ENCODE measurements at places on chromosomes 16 and 17. TPM values are rescaled to one million over a fixed set of nuclear protein-coding genes. Genes with fewer than 3 reads are reported as not detected.

GRCh38 chr17:30220414-30220813, 15.1 kb downstream of the SLC6A4 start:
- no peak for DNase-seq

- DNase-seq = peak; percentile 89
Measured at GRCh38 chr17:29931231-29931932, 1.4 kb upstream of the SSH2 start.

DNA sequence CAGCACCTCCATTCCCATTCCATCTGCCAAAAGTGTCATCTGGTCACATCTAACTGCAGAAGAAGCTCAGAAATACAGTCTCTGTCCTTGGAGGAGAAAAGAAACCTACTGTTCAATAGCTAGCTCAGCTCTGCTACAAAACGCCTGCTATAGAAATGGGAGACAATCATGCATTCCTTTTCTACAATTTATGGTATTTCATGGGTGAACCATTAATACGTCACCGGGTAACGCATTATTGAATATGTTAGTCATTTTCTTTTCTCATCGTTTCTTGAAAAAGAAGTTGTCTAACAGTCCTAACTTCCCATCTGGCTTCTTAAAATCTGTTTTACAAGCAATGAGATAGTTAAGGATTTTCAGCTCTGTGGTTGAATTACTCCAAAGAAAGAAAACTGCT, 496.7 kb upstream of the RBFOX1 start:
- DNase-seq = no peak

DNA sequence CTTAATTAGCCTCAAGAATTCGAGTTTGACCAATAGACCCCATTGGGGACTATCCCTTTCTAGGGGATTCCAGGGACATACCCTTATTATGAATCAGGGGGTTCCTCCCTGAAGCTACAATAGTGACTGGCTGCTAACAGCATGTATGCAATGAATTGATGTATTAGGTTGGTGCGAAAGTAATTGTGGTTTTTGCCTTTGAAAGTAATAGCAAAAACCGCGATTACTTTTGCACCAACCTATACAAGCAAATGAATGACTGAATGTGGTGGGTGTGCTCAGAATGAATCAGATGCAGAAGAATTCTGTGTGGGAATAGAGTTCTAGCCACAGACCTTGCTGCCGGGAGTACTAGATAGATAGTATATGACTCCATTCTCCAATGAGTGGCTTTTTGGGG, 76.7 kb downstream of the HLF start:
- DNase-seq = no peak

DNA sequence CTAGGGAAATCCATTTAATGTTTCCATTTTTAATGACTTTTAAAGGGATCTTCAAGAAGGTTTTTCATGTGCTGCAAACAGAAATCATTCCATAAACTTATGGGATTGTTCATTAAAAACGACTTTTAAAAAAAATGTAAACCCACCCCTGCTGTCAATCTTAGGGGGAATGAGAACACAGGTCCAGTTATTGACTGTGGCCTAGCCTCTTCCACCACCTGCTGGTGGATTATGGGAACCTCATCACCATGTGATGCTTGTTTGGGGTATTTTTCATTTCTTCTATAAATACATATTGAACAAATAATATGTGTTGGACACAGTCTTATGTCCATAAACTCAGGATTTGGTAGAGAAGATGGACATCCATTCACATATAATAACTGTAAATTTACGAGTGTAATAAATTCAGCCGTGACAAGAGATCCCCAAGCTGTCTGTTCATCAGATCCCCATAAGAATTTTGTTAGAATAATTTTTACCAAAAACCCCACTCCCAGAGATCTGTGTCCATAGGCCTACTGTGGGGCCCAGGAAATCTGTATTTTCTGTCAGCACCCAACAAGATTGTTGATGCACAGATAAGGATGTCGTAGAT, 42.0 kb upstream of the TMC5 start:
- peak; percentile 52 for DNase-seq

DNA sequence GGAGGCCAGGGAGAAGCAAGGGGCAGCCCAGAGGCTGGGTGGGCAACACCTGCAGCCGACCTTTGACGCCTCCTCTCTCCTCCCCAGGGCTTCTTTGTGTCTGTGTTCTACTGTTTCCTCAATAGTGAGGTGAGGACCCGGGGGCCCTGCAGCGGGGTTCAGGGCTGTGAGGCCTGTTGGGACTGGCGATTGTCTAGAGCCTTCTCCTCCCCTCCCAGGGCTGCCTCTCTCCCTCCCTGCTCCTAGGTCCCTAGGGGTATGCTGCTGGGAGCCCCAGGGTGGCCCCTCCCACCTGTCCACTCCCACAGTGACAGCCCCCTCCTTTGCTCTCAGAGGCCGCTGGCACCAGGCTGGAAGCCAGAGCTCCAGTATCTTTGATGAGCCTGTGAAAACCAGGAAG, 10.8 kb upstream of the SPPL2C start:
- no peak for DNase-seq

- no peak for DNase-seq
Measured at GRCh38 chr17:80850817-80851216, 140.8 kb upstream of the CHMP6 start.

DNA sequence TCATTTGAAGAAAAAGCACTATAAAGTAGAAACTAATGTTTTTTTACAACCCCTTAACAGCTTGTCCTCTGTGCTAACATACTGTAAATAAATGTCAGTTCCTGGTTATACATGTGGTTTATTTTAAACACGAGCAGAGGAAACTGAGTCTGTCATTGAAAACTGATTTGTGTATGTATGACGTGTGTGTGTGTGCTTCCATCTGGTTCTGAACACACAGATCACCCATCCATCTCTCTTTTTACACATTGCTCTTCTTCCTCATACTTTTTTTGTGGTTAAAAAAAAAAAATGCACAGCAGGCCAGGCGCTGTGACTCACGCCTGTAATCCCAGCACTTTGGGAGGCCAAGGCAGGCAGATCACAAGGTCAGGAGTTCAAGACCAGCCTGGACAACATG, 49.5 kb downstream of the ZNF423 start:
- no peak for DNase-seq

DNA sequence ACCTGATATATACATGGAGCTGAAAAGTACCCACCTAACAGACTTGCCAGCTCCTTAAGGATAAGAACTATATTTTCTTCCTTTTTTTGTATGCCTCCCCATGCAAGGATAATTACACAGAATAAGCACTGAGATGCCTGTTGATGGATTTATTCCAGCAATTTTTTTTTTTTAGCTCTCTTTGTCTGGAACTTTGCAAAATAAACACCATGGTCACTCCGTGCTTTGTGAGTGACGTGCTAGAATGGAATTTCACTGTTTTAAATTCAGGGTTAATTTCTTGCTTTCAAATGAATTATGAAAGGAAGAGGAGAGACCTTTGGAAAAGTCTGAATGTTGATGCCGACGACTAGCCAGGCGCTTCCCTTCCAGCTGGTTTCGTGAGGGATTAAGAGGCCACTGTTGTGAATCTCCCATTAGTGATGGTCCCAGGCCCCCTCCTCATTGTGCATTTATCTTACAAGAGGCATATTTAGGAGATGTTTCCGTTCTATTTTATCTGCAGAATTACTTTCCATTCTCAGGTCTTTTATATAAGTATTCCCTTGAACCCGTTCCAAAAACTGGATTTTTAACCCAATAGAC, 529.1 kb downstream of the WWOX start:
- DNase-seq = no peak

GRCh38 chr17:60652454-60653247, 25.0 kb upstream of the BCAS3 start:
- DNase-seq = no peak

DNA sequence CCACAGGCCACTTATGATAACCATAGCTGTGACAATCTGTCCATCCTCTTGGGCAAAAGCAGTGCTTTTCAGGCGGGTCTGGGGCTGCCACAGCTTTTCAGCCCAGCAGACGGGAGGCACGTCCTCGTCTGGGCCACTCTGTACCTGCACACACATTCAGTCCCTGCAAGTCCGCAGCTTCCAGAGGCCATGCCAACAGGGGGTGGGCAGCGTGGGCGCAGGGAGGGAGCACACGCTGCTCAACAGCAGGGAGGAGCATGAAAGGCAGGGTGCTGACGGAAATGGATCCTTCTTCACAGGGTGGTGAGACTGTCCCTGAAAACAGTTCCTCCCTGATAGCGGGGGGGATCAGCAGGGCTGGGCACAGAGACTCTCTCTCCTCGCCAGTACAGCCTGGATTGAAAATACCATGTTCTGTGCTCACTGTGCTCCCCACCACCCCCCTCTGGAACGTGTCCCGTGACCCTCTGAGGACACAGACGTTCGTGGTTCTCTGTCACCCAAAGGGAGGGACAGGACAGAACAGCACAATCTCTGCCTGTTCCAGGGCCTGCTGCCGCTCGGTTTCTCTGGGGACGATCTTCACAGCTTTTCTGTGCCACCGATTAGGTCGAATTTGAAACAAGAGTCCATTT, 41.7 kb downstream of the PEMT start:
- no peak for DNase-seq

DNA sequence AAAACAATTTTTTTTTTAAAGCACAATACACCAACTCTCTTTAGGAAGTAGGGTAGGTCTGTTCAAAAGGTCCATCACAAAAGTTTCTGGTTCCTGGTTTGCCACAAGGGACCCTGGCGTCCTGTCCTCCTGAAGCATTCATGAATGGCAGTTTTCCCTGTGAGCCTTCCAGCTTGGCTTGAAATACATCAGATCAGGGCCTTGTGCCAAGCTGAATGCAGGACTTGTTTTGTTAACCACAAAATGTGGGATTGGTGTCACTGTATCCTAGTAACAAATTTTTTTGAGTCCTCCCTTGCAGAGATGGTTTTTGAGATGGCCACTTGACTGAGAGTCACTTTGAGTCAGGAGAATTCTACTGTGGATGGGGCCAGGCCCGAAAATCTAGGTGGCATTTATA, 3.9 kb downstream of the GNAO1 start:
- peak; percentile 83 for DNase-seq

- DNase-seq = no peak
Measured at GRCh38 chr17:76529224-76530094, 8.1 kb downstream of the CYGB start.

GRCh38 chr17:18910881-18911280, 41.1 kb upstream of the SLC5A10 start:
- no peak for DNase-seq

DNA sequence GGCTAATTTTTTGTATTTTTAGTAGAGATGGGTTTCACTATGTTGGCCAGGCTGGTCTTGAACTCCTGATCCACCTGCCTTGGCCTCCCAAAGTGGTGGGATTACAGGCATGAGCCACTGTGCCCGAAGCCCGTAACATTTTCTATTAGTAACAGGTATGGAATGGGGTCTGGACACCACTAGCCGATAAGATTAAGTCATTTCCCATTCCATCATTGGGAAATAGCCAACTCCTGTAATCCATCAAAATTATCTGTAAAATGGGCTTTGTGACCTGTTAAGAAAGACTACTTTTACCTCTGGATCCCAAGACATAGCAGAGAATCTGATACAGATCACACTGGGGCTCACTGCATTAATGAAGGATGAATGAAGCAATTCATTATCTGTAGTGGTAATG, 3.9 kb upstream of the LUC7L3 start:
- DNase-seq = no peak

- DNase-seq = no peak
Measured at GRCh38 chr17:82332669-82333278, 792 bp downstream of the SECTM1 start.

- no peak for DNase-seq
Measured at GRCh38 chr17:79834565-79835469, 4.4 kb downstream of the CBX4 start.

- DNase-seq = no peak
Measured at GRCh38 chr17:7431231-7431630, 2.6 kb downstream of the SPEM3 start.

DNA sequence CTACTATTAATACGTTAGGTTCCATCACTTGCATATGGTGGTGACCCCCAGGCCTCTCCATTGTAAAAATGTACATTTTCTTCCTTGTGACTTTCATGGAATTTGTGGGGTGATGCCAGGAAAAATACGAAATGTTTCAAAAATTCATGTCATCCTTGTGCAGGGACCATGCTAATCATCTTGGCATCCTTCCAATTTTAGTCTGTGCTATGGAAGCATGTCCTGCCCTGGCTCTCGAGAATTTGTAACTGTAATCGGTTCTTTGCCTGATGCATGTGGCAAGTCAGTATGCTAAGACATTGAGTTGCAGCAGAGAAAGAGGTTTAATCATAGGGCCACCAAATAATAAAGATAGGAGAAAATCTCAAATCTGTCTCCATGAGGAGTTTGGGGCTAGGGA, 14.3 kb upstream of the GINS3 start:
- peak; percentile 37 for DNase-seq

The ALDH3A1 gene
- total RNA-seq = not detected

The MEAK7 gene
- total RNA-seq = 6.0 TPM

The CCL7 gene
- total RNA-seq = not detected

The CNTROB gene
- total RNA-seq = 29.3 TPM

The CCL17 gene
- total RNA-seq = not detected

The CLEC18B gene
- not detected for total RNA-seq

The SLC5A2 gene
- not detected for total RNA-seq

The CES4A gene
- total RNA-seq = not detected

The HOXB9 gene
- 1.8 TPM for total RNA-seq

The MPV17L gene
- 5.2 TPM for total RNA-seq

The GNG13 gene
- 0.17 TPM for total RNA-seq

The NUDT7 gene
- total RNA-seq = 6.0 TPM

The FBXW10B gene
- total RNA-seq = not detected

The G6PC1 gene
- total RNA-seq = not detected

All from G401 (cell line).